ENCODE measurements at places on chromosomes 13 and 19. TPM values are rescaled to one million over a fixed set of nuclear protein-coding genes. Genes with fewer than 3 reads are reported as not detected.

The ZNF730 gene
- 0.55 TPM for total RNA-seq

The P2RY11 gene
- 9.2 TPM for total RNA-seq

The TMIGD2 gene
- total RNA-seq = not detected

DNA sequence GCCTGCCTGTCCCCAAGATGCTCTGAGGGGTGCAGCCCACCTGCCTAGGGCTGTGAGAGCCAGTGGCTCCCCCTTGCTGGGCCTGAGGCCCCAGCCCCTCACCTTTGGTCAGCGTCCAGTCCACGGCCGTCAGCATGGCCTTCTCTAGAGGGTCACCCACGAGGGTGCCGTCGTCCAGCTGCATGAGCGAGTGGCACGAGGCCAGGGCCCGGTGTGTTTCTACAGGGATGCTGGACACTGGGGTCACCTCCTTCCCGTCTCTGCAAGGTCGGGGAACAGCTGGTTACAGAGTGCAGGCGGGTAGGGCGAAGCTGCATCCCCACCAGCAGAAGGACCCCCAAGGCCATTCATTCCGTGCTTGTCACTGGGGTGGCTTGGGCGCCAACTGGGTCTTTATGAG is 9.0 kb downstream of the ATP13A1 start:
- no peaks in the 10 kb centered on the region for H3K4me1 ChIP-seq
- DNase-seq = no peak
- peaks cover 55% of the 10 kb centered on the region for H3K36me3 ChIP-seq
- H3K4me3 ChIP-seq = no peak overlapping the region

GRCh38 chr13:113205428-113205931 is 3.0 kb downstream of the PCID2 start:
- no peak overlapping the region for H3K27ac ChIP-seq
- DNase-seq = no peak
- H3K4me1 ChIP-seq = no peaks in the 10 kb centered on the region

DNA sequence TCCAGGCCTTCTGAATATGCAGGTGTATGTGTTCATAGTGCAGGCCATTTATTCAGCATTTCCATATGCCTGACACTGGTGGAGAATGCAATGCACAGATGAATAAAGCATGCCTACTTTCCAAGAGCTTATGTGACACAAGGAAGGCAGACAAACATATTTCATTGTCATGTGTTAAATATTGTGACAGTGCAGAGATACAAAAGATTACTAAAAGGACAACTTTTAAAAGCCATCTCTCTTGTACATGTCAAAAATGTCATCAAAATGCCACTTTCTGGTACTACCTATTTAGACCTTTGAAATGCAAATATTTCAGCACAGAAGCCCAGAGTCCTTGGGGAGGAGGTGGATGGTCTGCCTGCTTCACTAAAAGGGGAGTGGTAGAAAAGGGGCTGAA is 254.5 kb downstream of the FGF14 start:
- H3K36me3 ChIP-seq = no peaks in the 10 kb centered on the region
- no peak overlapping the region for H3K4me3 ChIP-seq
- no peaks in the 10 kb centered on the region for H3K4me1 ChIP-seq
- no peaks in the 10 kb centered on the region for H3K27me3 ChIP-seq
- DNase-seq = no peak

GRCh38 chr19:4396949-4397783 is 3.2 kb downstream of the SH3GL1 start:
- no peak overlapping the region for H3K4me3 ChIP-seq
- no peak for DNase-seq
- H3K27me3 ChIP-seq = no peaks in the 10 kb centered on the region
- no peak overlapping the region for H3K27ac ChIP-seq

DNA sequence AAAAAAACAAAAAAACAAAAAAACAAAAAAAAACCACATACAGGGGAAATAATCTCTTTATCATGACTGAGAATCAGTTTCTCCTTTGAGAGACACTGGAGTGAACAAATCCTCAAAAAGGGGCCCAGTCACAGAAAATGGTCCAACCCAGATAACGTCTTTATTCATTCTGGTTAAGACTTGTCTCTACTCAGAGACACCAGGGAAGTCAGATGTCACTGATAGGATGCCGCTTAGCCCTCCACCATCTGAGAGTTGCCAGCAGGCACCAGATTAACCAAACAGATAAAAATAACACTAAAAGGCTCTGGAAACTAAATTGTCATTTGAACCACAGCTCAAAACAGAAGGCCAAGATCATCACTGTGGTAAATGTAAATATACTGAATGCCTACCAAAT is 1163.4 kb upstream of the ATXN8OS start:
- H3K27ac ChIP-seq = no peak overlapping the region
- H3K36me3 ChIP-seq = no peaks in the 10 kb centered on the region
- no peak overlapping the region for H3K4me3 ChIP-seq
- no peaks in the 10 kb centered on the region for H3K4me1 ChIP-seq

Measured in prostate gland (tissue), 2 donors.